GM13976 (cell line): ENCODE measurements at places on chromosomes 6 and 20.

DNA sequence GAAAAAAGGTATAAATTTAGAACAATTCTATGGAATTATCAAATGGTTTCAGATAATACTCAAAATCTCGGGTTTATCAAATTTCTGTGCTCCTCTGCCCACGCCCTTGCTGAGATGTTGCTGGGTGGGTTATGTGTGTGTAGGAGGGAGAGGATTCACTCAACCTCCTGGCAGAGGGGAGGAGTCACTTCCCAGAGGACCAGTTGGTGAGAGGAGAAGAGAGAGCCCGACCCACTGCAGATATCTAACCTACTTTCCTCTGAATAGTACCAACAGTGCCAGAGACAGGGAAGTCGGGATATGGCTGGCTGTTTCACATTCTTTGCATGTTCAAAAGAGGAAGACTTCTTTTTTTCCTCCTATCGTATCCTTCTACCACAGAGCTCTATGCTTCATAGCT, 187.1 kb upstream of the MAN1A1 start:
- DNase-seq, result no peak

DNA sequence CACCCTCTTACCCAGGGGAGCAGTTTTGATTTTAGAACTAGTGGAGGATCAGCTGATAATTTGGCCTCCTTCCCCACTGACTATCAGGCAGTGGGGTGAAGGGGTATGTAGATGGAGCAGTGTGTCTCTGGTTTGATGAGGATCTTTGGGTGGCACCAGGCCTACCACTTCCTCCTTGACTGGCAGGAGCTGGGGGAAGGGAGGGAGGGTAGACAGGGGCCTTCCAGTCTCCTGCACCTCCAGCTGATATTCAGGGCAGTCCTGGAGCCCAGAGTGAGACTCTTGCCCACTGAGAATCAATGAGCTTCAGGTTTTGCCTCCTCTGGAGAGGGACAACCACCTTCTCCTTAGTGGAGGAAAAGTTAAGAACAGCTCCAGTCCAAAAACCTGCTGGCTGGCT, 3.2 kb downstream of the DEF6 start:
- no peak for DNase-seq

DNA sequence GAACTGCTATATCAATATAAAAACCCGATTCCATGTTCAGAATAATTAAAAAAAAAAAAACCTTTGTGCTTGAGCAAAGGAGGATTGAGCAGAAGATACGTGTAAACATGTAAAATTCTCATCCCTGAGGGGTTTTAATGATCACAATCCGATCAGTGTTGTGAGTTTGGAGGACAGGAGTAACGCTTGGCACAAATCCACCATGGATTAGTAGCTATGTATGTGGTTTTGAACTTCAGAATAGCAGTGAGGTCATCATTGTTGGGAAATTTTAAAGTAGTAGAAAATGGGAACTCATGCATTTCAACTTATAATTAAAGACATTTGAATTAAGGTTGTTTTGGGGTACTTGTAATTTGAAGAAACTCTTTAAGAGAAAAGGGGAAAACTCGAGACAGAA, 203.2 kb downstream of the RPS12 start:
- DNase-seq, result no peak

DNA sequence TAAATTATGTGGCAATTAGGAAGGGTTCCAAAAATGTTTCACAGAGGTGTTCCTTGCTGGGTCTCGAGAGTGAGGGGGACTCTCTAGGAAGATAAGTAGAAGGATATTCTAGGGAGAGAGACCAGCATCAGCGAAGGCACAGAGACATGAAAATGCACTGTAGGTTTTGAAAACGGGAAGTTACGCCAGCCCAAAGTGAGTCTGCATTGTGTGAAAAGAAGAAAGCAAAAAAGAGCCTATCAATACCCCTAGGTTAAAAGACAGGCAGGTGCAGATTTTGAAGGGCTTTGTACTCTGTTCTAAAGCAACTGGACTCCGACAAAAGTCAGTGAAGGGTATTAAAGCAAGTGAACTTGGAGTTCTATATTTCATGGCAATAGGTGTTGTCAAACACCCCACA, 25.7 kb upstream of the MRAP2 start:
- DNase-seq, result no peak

DNA sequence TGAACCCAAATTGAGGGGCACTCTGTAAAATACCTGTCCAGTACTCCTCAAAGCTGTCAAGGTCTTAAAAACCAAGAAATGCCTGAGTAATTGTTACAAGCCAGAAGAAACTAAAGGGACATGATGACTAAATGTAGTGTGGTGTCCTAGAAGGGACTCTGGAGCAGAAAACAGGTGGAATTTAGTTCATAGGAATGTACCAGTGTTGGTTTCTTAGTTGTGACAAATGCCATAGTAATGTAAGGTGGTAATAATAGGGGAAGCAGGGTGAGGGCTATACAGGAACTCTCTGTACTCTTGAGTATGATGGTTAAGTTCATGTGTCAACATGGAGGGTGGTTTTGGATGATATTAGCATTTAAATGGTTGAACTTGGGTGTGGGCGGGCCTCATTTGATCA, 92.3 kb downstream of the CNBD2 start:
- no peak for DNase-seq

GRCh38 chr20:37327748-37328147, 18.2 kb upstream of the SRC start:
- DNase-seq, result no peak

- no peak for DNase-seq
Observed at GRCh38 chr6:87291883-87292282, 30.5 kb upstream of the SMIM8 start.

- DNase-seq, result no peak
Observed at GRCh38 chr6:147986846-147987245, 355.8 kb upstream of the SASH1 start.

GRCh38 chr6:147640606-147641005, 132.1 kb downstream of the SAMD5 start:
- no peak for DNase-seq

DNA sequence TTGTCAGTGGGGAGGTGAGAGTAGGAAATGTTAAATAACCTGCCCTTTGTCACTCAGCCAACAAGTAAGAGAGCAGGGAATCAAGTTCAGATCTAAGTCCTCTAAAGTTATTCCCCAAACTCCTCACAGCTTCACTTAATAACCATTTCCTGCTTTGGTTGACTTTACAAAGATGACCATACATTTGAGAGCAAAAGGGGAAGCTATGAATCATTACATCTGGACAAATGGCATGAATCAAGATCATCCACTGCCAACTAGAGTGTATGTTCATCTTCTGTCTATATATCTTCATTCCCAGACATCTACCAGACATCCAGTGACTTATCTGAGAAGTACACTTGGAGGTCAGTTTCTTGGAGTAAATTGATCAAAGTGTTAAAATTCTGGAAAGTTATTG, 15.1 kb upstream of the HIVEP2 start:
- no peak for DNase-seq

- no peak for DNase-seq
Observed at GRCh38 chr6:109326351-109326750, 55.9 kb downstream of the CD164 start.

- no peak for DNase-seq
Observed at GRCh38 chr6:1812034-1812433, 202.3 kb downstream of the FOXC1 start.

- no peak for DNase-seq
Observed at GRCh38 chr6:120960761-120961160, 373.5 kb downstream of the TBC1D32 start.

GRCh38 chr20:20737158-20737557, 24.7 kb upstream of the RALGAPA2 start:
- DNase-seq, result no peak

GRCh38 chr6:44386929-44387345, 569 bp upstream of the CDC5L start:
- DNase-seq, result peak; percentile 31

DNA sequence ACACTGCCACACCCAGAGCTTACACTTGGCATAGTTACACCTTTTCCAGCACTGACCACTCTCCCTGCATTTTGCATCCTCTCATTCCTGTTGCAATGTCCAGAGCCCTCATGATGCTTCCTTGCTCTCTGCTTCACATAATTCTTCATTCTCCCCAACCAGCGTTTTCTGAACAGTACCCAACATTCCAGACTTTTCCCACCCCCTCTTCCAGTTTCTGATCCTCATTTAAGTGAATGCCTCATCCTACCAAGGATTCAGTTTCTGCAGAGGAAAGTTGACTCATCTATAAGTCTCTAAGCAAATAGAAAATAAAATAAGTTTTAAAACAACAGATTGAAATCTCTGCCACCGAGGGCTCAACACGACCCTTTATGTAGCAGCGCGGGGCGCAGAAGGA, 321.3 kb upstream of the TCF21 start:
- no peak for DNase-seq

DNA sequence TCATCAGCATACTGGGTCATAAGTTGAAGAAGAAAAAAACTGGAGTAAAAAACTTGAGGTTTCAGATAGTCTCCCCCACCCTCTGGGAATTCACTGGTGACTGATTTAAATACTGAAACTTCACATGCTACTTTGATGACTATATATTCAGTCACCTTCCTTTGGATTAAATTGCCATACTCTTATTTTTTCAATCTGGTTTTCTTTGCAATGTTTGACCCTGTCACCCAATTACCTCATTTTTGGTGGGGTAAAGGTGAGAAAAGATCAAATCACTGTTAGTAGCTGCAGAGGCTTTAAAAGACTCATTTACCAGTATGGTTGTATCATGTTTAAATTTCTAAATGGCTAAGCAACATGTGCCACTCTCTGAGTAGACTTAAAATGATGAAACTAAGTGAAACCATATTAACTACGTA, 862.7 kb upstream of the FLRT3 start:
- DNase-seq, result peak; percentile 26

- DNase-seq, result no peak
Observed at GRCh38 chr6:19042420-19042819, 655.3 kb downstream of the RNF144B start.

DNA sequence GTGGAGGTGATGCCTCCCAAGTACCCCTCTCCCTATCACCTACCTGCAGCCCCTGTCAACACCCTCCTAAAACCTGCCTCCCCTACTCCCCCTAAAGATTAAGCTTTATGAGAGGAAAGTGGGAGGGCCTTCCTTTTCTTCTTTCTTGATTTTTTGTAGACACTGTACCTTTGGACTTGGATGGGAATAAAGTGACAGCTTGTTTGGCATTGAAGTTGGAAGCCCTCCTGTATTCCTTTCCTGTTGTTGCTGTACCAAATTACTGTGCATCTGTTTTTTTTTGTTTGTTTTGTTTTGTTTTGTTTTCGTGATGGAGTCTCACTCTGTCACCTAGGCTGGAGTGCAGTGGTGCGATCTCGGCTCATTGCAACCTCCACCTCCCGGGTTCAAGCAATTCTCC, 99.3 kb upstream of the NFATC2 start:
- no peak for DNase-seq

GRCh38 chr20:15708984-15709598, 864.2 kb downstream of the KIF16B start:
- DNase-seq, result peak; percentile 62

- DNase-seq, result no peak
Observed at GRCh38 chr6:18289283-18289682, 25.0 kb upstream of the DEK start.

GRCh38 chr6:41430875-41431274, 95.5 kb downstream of the NCR2 start:
- DNase-seq, result no peak

GRCh38 chr20:39630215-39630908, 668.2 kb downstream of the DHX35 start:
- no peak for DNase-seq

- no peak for DNase-seq
Observed at GRCh38 chr20:58246346-58246745, 17.9 kb upstream of the ANKRD60 start.
